Stimulated activated CD8-positive, alpha-beta memory T cell treated with anti-CD3 and anti-CD28 coated beads, Interleukin-12 subunit alpha, Interleukin-12 subunit beta, amount 100 ng/mL, for 4 hours (primary cell): ENCODE measurements at places on chromosomes 6 and 20.

DNA sequence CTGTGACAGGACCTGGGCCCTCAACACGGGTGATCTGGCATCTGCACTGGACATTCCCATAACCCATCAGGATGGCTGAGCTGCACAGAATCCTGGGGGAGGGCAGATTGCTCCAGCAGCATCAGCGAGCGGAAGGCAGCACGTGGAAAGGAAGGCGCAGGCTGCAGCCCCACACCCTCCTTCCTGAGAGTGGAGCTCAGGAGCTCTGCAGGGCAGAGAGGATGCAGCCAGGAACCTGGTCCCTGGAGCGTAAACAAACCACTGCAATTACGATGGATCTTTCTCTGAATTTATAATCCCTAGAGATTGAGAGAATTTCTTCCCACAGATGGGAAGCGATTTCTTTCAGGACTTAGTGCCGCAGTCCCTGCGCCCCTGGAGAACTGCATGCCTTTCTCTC lies 39.7 kb upstream of the EMILIN3 start:
- DNase-seq: no peak

GRCh38 chr6:30063315-30063714 lies 2.2 kb downstream of the POLR1H start:
- no peak for DNase-seq

GRCh38 chr6:121351916-121352315 lies 17.6 kb upstream of the TBC1D32 start:
- no peak for DNase-seq

DNA sequence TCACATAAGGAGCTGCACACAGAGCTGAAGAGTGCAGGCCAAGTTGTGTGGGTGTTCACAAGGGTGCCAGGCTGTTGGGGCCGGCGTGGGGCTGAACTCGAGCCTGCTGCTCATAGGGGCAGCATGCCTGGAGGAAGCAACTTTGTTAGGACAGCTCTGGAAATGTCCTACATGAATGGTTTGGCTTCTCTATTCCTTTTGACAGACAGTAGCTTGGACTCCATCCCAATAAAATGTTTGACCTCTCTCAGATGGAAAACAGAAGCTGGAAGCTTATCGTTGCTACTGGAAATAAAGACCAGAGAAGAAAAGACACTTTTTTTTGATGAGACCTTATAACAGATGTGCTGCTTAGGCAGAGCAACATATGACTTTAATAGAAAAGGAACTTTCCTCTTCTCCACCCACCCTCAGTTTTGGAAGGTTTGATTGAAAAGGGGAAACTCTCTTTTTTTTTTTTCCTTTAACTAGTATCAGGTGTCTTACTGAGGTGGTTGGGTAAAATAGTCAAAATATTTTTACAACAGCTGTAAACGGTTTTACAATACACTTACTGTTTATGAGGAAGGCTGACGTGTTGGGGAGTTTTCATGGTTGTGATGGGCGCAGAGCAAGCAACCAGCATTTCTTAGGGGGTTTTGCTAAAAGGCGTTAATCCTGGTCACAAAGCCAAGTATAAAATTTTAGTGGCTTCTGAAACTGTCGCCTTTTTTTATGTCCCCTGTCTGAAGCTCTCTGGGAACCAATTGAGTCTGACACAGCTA lies 80.7 kb upstream of the EEF1E1 start:
- DNase-seq: no peak

GRCh38 chr6:134546962-134547645 lies 229.2 kb upstream of the SGK1 start:
- no peak for DNase-seq

- no peak for DNase-seq
Observed at GRCh38 chr20:36881888-36882287, 6.0 kb downstream of the TLDC2 start.

- no peak for DNase-seq
Observed at GRCh38 chr6:168822376-168822775, 381.4 kb downstream of the SMOC2 start.

- no peak for DNase-seq
Observed at GRCh38 chr6:107709341-107709740, 114.8 kb downstream of the SCML4 start.

DNA sequence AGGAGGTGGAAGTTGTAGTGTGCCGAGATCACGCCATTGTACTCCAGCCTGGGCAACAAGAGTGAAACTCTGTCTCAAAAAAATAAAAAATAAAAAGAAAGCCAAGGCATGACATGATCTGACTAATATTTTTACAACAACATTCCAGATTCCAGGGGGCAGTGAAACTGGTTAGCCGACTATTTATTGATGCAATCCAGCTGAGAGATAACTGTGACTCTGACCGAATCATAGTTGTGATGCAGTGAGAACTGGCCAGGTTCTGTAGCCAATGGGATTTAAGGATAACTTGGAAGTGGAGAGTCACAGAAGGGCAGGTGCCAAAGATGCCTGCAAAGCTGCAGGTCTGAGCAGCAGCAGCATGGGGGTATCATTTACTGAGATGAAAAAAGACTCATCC lies 82.9 kb upstream of the TSHZ2 start:
- DNase-seq: no peak

GRCh38 chr20:48769069-48769983 lies 58.5 kb downstream of the PREX1 start:
- DNase-seq: peak; percentile 87

DNA sequence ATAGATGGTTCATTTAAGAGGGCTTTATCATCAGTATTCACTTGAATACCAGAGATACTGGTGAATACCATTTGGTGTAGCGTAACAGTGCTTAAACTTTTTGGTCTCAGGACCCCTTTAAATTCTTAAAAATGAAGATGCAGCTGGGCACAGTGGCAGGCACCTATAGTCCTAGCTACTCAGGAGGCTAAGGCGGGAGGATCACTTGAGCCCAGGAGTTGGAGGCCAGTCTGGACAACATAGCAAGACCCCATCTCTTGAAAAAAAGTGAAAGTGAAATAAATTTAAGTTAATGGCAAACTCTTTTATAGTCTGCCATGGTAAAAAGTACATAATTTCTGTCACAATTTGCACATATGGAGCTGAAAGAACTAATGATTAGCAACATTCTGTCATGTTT lies 39.3 kb downstream of the VAPB start:
- no peak for DNase-seq

GRCh38 chr20:51532577-51533191 lies 9.8 kb downstream of the NFATC2 start:
- DNase-seq: no peak

- no peak for DNase-seq
Observed at GRCh38 chr6:111892431-111892830, 19.2 kb upstream of the FYN start.

DNA sequence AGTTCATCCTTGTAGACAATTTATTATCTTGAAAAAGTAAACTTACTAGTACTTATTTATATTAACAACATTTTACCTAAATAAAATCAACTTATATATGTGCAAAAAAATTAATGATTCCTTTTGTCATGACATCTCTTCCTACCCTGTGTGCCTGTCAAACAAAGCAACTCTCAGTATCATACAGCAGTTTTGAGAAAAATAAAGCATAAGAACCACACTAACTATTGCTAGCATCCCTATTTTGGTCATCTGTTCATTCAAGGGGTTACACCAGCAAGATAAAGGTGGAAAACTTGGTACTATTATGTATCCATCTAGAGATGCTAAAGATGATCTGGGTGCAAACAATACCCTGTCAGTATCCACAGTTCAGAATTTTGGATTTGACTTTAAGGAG lies 7.4 kb upstream of the HLA-DRB1 start:
- no peak for DNase-seq

GRCh38 chr6:39830444-39830843 lies 38.3 kb downstream of the DAAM2 start:
- DNase-seq: no peak

DNA sequence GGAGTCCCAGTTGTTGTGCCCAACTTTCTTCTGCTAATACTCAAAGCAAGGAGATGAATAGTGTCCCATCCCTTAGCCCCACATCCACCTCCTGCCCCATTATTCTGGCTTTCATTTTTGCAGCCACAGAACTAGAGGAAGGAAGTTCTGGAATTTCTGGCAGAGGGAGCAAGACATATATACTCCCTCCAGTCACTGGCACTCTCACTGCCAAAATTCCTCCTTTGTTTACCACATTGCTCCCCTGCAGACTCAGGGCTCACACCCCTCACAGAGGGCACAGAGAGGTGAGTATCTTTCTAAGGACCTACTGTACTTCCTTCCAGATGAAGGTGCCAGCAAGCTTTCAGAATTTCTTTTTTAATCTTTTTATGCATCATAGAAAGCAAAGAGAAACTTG lies 168.0 kb upstream of the ID4 start:
- no peak for DNase-seq

- DNase-seq: no peak
Observed at GRCh38 chr6:48978016-48978415, 485.0 kb downstream of the MMUT start.

- DNase-seq: no peak
Observed at GRCh38 chr6:162151021-162151665, 576.4 kb downstream of the PRKN start.

- DNase-seq: no peak
Observed at GRCh38 chr6:36758516-36759147, 61.0 kb downstream of the RAB44 start.

GRCh38 chr6:111806165-111806547 lies 67.1 kb downstream of the FYN start:
- DNase-seq: no peak

- no peak for DNase-seq
Observed at GRCh38 chr6:130276507-130276906, 53.8 kb upstream of the SAMD3 start.

- no peak for DNase-seq
Observed at GRCh38 chr20:42901689-42902440, 287.8 kb downstream of the PTPRT start.

DNA sequence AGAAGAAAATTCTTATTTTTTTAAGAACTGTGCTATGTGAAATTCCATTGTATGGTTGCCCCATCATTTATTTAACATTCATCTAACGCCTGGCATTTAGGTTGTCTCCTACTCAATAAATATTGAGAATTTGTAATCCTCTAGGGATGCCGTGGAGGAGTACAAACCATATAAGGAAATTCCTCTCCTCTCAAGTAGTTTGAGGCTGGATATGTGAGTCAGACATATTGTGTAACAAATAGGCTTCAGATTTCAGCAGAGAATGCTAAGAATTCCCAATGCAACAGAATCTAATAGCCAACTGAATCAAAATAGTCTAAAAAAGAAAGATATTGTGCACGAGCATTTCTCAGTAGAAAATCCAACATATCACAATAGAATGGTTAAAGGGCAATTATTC lies 174.7 kb downstream of the OTOR start:
- no peak for DNase-seq

DNA sequence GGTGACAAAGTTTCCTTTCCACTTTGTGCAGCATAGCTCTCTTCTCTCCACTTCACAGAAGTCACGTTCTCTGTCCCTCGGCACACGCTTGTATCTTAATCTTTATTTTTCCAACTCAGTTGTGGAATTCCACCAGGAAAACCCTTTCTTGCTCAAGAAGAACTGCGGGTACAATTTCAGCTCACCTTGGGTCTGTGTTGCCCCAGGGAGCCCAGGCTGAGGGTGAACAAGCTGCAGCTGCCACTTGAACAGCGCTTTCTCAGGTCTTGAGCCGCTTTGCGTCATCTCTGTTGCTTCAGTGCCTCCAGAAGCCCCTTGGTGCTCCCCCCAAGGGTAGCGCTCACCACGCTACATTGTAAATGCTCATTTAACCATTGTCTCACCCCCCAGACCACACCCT lies 229.2 kb upstream of the TAB2 start:
- DNase-seq: no peak

DNA sequence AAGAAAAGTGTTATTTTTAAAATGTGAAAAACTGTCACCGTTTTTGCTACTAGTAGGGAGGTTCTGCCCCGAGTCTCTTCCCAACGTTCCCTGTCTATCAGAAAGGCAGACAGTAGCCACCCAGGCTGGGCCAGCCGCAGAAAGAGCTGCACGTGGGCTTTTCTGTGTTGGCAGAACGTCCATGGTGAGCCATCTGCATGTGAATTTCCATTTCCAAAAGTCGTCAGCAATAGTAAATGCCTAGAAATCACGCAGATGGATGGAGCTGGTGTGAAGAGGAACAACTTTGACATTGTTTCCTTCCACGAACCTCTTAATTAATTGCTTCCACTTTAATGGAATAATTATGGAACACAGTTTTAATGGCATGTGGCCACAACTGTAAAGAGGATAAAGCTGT lies 97.5 kb downstream of the FAM120B start:
- no peak for DNase-seq

DNA sequence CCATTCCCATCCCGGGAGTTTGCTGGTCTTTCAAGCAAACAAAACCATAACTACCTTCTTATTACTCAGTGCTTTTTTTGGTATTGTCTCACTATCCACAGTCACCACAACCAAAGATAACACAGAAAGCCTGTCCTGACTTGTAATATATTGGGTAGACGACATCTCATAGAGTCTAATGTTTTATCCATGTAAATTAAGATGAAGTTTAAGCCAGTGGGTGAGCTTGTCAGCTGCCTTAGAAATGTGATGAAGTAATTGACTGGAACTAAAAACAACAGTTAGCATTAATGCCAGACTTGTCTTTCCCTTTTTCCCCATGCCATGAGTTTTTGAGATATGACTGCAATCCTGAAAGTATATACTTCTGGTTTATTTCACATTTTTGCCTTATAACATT lies 282.7 kb upstream of the PRDM1 start:
- DNase-seq: no peak

GRCh38 chr6:105428342-105428957 lies 25.6 kb upstream of the PREP start:
- DNase-seq: no peak

DNA sequence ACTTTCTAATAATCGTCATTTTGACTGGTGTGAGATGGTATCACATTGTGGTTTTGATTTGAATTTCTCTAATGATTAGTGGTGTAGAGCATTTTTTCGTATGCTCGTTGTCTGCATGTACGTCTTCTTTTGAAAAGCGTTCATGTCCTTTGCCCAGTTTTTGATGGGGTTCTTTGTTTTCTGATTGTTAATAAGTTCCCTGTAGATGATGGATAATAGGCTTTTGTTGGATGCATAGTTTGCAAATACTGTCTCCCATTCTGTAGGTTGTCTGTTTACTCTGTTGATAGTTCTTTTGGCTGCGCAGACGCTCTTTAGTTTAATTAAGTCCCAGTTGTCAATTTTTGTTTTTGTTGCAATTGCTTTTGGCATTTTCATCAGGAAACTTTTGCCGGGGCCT lies 32.3 kb upstream of the XRN2 start:
- DNase-seq: no peak

DNA sequence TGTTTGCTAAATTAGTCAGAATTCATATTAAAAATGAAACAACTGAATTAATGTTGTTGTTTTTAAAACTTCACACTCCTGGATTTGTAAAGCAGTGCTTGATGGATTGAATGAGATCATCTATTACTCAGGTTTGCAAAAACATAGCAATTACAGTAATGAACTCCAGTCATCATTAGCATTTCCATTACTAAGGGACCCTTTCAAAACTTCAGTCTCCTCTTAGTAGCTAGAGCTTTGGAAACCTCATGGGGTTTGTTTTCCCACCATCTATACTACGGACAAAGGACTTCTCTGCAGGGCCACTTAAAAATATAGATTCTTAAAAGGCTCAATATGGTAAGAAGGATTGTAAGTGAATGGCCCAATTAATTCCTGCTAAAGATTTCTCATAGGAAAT lies 209.9 kb upstream of the PRND start:
- DNase-seq: no peak

- DNase-seq: no peak
Observed at GRCh38 chr6:19842030-19842615, 5.0 kb downstream of the ID4 start.

- DNase-seq: no peak
Observed at GRCh38 chr6:168438783-168439520, 2.0 kb upstream of the SMOC2 start.
